ENCODE measurements at places on chromosomes 12 and 14.

DNA sequence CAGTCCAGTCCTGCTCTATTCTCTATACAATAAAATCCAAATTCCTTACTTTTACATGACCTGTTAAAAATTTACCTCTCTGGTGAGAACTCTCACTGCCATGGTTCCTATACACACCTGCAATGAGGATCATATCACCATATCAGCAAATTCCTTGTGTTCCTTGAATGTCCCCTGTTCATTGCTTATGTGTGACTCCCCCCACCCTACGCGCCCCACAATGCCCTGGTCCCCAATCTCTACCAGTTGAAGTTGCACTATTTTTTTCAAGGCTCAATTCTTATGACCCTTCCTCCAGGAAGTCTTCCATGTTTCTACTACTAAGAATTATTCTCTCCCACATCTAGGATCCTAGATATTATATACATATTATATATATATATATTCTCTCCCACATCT is 82.2 kb upstream of the NEDD1 start:
- no peak for DNase-seq

DNA sequence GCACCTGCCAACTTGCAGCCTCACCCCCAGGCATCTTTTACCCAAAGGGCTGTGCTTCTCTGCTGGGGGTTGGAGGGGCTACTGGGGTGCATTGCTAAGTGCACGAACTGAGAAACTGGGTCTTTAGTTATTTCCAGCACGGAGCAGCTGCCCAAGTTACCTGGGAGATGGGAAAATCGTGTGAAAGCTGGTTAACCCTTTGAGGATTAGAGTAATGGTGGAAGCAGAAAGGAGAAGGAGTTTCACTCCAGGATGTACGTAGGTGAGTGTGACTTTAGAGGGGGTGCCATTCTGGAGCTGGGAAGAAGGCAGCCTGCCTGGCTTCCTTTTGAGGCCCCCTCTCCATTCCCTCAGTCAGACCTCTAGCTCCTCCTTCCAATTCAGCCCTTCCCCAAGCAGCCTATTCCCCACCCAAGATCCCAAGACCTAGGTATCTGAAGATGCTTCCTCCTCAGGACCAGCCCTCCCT is 1.0 kb upstream of the ADCY6 start:
- no peak for DNase-seq

- no peak for DNase-seq
Observed at GRCh38 chr12:107359382-107359781, 266.0 kb upstream of the CRY1 start.

GRCh38 chr12:130878193-130879185 is 6.6 kb downstream of the RAN start:
- no peak for DNase-seq

GRCh38 chr14:75602503-75602902 is 24.1 kb downstream of the FLVCR2 start:
- DNase-seq, result no peak

Measured in midbrain (tissue), 1 donor.